ENCODE measurements at places on chromosomes 16 and 17.

- no peak for DNase-seq
Observed at GRCh38 chr16:89458551-89458950, 31.8 kb downstream of the ANKRD11 start.

- DNase-seq: no peak
Observed at GRCh38 chr17:17728550-17729251, 47.4 kb downstream of the RAI1 start.

DNA sequence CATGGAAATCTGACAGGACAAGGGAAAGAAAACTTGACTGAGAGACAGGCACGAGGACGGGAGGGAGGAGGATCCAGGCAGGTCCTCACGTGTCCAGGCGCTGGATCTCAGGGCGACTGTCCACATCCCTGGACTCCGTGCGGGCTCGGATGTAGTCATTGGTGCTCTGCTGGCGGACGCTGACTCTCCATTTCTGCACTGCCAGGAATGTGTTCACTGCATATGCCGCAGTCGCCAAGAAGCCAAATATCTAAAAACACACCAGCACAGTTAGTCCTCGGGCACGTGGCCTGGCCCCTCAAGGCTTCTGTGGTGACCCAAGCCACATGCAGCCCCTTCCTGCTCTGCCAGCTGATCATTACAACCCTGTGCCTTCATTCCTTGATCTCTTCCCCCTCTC is 17.5 kb downstream of the CMTM3 start:
- no peak for DNase-seq

- no peak for DNase-seq
Observed at GRCh38 chr17:31431098-31431851, 39.8 kb downstream of the RAB11FIP4 start.

- no peak for DNase-seq
Observed at GRCh38 chr16:1066584-1067172, 5.9 kb upstream of the SSTR5 start.

DNA sequence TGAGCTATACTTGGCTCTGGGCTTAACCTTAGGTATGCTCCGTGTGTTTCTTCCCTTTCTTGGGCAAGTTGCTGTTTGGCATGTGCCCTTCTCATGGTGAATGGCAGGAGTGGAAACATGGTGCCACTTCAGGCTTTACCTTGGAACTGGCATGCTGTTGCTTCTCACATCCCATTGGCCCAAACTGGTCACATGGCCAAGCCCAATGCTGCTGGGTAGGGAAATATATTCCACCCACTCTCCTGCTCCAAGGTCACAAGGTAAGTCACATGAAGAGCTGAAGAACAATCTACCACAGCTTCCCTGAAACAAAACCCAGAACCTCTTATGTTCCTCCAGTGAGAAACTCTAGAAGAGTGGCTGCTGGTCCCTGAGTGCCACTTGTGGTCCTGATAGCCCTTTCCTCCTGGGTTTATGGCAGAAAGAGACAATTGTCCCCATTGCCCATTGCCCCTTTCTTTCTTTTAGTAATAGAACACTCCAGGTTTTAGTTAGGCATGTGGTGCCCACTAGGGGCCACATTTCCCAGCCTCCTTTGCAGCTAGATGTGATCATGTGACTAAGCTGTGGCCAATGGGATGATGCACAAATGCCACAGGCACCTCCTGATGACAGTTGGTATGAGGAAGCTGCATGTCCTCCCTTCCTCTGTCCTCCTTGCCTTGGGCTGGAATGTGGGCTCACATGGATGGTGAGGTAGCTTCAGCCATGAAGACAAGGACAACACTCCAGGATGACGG is 50.3 kb downstream of the MEOX1 start:
- DNase-seq: no peak

DNA sequence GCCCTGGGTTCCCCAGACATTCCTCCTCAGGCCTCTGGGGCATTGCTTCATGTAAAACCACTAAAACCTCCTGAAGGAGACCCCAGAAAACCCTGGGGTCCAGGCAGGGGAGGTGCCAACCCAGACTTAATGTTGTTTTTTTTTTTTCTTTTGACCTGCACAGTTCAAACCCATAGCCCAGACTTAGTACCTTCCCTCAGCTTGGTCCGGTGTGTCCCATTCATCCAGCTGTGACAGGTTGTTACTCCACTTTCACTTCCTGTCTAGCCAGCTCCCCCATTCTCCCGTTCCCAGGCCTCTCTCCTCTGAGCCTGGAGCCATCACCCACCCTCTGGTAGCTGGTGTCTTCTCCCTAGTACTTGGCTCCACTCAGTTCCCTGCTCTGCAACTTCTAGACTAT is 4.8 kb downstream of the CDR2L start:
- no peak for DNase-seq

DNA sequence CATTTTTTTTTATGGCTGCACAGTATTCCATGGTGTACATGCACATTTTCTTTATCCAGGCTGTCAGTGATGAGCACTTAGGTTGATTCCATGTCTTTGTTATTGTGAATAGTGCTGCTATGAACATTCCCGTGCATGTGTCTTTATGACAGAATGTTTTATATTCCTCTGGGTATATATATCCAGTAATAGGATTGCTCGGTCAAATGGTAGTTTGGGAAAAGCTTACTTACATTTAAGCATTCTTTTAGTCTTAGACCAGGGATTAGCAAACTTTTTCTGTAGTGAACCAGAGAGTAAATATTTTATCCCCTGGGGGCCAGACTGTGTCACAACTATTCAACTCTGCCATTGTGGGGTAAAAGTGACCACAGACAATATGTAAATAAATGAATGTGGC is 40.2 kb downstream of the MED13 start:
- no peak for DNase-seq

DNA sequence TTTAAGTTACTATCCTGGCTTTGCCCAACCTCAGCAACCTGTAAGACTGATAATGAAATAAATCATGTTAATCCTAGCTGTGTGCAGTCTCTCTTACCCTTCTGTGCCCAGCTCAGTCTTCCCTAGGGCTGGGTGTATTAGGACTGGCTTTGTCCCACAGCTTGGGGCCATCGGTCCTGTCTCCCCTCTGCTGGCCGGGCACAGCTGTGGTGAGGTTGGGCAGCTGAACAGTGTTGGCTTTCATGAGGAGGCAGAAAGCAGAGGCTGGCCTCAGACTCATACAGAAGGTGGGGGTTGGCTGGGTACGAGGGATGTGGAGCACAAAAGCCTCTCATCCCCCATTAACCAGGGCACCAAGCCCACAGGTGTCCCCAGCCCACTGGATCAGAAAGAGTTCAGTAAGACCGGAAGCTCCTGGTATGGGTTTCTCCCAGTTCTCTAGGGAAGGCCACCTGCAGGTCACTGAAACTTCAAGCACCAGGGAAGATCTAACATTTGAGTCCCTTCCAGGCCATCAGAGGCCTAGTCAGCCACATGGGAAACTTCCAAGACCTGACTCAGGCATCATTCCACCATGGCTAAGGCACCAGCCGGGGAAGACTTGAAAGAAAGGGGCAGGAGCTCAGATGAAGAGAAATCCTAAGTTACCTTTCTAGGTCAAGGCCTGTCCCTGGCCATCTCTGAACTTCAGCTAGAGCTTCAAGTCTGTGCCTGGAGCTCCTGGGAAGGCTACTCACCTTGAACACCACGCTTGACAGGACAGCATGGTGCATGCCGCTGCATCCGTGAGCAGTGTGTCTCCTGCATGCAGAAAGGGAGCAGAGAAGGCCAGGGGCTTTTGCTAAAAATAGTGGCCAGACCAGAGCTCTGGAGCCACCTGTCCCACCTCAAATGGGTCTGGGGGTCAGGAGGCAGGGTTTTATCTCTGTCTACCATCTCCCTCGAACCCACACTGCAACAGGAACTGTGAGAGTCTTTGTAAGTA is 8.8 kb downstream of the CNP start:
- DNase-seq: no peak

GRCh38 chr16:4314532-4315185 is 1.2 kb upstream of the GLIS2 start:
- DNase-seq: no peak

- no peak for DNase-seq
Observed at GRCh38 chr16:15403392-15403995, 7.9 kb downstream of the MPV17L start.

- no peak for DNase-seq
Observed at GRCh38 chr16:56199164-56199563, 7.9 kb downstream of the GNAO1 start.

DNA sequence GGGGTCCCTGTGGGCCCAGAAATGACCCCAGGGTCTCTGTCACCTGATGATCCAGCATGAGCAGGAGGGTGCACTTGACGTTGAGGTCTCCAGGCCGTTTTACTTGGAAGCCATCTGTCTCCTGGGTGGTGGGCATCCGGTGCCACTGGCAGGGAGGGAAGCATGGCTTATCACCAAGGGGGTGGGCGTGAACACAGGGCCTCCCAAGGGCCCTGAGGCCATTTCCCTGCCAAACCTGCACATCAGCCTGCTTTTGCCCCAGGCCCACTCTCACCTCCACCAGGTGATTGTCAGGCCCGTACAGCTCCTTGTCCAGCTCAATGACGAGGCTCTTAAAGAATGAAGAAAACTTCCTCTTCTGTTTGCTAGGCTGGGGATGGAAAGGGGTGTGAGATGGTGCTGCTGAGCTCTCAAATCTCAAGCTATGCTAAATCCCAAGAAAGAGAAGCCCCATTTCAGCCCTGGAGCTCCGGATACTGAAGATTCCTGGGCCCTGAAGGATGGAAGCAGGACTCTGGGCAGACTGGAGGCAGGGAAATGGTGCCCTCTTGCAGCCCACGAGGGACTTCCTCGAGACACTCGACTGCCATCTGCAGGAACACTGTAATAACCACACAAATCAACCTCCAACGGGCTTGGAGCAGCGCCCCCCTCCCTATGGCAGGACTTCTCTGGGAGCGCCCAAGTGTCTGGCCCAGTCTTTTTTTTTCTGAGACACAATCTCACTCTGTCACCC is 7.1 kb upstream of the FTSJ3 start:
- DNase-seq: no peak

DNA sequence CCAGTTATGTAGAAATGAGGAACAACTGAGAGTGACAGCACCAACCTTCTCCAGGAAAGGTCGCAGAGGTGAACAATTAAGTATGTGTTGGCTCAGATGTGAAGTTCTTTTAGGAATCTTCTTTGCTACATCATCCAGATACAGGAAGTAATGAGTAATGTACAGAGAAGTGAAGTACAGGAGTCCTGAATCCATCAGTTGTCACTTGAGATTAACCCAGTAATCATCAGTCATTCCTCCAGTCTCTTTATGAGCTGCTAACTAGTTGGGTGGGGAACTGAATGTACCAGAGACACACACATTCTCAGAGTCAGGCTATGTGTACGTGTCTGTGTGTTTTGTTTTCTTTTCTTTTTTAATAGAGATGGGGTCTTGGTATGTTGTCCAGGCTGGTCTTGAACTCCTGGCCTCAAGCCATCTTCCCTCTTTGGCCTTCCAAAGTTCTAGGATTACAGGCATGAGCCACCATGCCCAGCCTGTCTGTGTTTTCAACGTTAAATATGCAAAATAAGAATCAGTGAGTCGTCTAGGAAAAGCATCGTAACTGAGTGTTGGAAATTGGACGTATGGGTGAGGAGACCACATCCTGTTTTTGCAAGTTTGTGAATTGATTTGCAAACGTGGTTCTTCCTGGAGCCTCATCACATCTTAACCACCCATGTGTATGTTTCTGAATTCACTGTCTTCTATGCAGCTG is 19.9 kb downstream of the ZNF200 start:
- no peak for DNase-seq

DNA sequence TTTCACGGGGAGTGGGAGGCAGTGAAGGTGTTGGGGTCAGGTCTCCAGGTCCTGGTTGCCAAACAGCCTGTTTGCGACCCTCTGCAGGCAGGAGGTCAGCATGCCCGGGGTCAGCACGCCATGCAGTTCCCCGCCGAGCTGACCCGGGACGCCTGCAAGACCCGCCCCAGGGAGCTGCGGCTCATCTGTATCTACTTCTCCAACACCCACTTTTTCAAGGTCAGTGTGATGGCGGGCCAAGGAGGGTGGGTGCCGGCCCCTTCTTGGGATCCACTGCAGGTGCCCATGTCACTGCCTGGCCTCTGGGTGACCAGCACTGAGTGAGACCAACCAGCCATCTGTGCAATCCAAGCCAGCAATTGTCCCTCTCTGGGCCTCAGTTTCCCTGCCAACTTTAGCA is 21.3 kb downstream of the ADGRG5 start:
- no peak for DNase-seq

DNA sequence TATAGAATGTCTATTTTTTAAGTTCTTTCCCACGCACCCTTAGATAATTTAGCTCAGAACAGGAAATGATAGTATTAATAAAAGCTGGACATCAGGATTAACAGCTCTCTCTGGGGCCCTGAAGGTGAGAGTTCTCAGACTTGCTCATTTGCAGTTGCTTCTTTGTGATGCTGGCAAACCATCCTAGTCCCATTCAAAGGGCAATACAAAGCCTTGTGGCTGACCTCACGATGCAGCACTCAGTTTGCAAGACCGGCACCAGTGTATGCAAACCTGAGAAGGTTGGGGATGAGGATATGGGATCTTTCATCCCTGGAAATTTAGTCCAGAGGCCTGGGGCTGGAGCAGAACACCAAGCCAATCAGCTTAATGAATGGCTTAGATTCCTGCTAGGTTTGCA is 29.3 kb downstream of the STH start:
- DNase-seq: no peak

Measured in smooth muscle cell of the brain vasculature (primary cell).